ACHN (cell line): ENCODE measurements at places on chromosomes 5 and 9.
A peak's percentile ranks its signal among the peaks of the same experiment; 100 is the strongest.

GRCh38 chr5:73709536-73710129, 83.6 kb downstream of the ARHGEF28 start:
- DNase-seq: peak; percentile 22

- peak; percentile 31 for DNase-seq
Observed at GRCh38 chr5:160390787-160391696, 8.8 kb downstream of the FAM200C start.

- DNase-seq: peak; percentile 70
Observed at GRCh38 chr9:34437006-34437925, 21.1 kb downstream of the FAM219A start.

DNA sequence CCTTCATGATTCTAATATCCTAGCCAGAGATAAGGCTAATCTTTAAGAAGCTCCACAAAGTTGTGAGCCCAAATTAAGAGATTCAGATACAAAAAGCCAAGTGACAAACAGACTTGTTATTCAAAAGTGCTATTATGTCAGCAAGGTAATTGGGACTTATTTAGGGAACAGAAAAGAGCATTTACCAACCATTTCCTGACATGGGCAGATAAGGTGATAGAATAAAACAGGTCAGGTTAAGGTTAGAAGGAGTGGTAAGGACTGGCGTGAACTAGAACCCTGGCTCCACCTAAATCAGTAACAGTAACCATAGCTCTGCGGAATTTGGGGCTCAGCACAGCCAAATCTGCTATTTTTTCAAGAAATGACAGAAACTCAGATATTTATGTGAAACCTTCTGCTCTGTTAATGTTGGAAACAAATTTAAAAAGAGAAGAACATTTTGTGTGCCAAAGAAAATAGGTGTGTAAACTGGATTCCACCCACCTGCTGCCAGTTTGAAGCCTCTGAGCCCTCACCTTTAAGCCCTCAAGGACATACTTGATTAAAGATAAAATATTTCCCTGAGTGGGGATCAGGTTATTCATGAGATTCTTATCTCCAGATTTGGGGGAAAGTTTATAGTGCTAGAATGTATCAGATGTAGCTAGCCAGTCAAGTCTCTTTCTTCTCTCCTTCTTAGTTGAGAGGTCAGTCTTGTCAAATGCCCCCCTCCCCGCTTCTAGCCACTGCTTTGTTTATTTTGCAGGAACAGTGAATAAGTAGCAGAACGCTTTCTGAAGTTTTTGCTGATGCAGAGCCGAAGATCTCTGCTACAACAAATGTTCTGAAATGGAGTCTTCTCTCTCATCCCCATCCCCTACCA, 10.2 kb upstream of the ERMP1 start:
- DNase-seq: no peak

- DNase-seq: no peak
Observed at GRCh38 chr5:130743092-130743491, 422.0 kb downstream of the HINT1 start.

GRCh38 chr5:132253008-132253441, 4.5 kb upstream of the PDLIM4 start:
- no peak for DNase-seq

GRCh38 chr5:135443161-135443960, 3.8 kb downstream of the DCANP1 start:
- no peak for DNase-seq

DNA sequence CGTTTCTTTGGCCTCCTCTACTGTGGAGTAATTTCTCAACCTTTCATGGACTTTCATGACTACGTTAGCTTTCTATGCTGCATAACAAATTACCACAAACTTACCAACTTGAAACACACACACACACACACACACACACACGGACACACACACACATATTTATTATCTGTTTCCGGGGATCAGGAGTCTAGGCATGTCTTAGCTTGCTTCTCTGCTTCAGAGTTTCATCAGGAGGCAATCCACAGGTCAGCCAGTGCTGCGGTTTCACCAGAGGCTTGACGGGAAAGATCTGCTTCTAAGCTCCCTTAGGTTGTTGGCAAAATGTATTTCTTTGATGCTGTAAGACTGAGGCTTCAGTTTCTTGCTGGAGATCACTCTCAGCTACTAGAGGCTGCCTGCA, 59.0 kb upstream of the C9orf72 start:
- no peak for DNase-seq

DNA sequence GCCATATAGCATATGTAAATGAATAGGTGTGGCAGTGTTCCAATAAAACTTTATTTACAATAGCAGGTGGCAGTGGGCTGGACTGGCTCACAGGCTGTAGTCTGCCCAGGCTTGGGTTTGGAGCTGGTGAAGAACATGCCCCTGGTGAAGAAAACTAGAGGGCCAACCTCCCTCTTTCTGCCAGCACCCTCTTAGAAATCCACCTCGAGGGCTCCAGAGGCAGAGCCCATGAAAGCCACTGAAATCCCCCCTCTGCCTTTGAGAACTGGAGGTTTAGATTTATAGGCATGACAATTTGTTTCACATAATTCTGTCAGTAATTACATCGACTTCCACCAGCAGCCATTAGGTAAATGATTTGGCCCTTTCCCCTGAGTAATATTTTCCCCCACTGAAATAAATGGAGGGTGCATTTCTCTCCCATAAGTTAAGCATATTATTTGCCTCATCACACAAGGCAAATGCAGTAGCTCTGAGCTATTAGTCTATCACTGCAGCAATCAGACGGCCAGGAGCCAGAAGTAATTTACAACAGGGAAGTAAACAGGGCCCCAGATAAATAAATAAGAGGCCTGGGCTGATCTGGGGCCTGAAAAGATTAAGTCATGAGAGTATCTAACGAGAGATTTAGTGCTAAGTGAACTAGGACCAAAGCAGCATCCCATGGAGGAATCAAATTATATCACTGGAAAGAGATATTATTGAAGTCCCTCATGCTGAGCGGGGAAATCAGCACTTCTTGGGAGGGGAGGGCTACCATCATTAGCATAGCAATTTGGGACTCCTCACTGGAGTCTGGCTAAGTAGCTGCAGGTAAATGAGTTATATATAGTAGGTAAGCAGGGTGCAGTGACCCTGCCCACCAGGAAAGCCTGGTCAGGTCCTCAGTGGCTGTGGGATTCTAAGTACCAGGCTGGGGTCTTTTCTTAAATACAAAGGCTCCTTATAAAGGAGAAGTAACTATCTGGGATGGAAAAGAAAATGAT, 123.9 kb downstream of the SLIT3 start:
- DNase-seq: no peak

DNA sequence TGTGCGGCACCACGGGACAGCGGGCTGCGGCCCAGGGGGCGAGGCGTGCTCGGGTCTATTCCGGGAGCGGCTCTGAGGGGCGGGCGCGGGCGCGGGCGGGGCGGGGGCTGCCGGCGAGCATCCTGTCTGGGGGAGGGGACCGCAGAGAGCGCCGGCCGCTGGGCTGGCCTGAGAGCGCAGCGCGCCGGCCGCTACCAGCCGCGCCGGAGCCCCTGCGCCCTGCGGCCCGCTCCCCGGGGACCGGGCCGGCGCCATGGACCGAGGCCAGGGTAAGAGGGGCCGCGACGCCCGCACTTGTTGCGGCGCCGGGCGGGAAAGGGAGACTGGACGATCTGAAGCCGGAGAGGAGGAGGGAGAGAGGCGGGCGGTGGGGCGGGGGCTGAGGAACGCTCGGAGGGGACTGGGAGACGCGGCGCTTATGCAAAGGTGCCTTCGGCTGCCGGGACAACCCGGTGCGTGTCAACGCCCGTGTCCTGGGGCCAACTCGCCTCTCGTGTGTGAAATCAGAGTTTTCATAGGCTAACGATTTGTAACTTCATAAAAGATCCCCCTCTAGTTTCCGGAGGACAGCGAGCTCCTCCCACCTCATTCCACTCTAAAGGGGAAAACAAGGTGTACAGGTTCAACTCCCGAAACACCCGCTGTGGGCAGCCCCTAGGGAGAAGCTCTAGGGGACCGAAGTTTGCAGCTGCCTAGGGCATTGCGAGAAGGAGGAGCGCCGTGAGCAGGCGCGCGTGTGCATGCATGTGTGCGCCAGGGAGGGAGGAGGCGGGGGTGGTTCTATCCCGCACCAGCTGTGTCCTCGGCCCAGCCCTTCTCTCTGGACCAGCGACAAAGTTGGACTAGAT, at the start of gene AFAP1L1:
Gene AFAP1L1 (plus strand): TSS at position 144 of the 848 bp plus-strand sequence. CDS start 110 bp downstream, at position 254.
- DNase-seq: peak; percentile 51

DNA sequence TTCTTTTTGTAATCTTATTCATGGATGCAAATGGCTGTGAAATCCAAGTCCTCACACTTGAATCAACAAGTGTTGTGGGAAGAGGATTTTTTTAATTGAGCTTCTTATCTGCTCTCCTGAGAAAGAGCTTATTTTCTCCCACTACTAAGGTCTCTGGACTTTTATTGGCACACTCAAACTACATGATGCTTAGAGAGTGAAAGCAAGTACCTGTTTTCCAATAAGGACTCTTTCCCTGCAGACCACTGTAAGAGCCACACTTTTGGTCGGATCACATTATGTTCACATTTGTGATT, 546.4 kb upstream of the ARRDC3 start:
- DNase-seq: no peak

DNA sequence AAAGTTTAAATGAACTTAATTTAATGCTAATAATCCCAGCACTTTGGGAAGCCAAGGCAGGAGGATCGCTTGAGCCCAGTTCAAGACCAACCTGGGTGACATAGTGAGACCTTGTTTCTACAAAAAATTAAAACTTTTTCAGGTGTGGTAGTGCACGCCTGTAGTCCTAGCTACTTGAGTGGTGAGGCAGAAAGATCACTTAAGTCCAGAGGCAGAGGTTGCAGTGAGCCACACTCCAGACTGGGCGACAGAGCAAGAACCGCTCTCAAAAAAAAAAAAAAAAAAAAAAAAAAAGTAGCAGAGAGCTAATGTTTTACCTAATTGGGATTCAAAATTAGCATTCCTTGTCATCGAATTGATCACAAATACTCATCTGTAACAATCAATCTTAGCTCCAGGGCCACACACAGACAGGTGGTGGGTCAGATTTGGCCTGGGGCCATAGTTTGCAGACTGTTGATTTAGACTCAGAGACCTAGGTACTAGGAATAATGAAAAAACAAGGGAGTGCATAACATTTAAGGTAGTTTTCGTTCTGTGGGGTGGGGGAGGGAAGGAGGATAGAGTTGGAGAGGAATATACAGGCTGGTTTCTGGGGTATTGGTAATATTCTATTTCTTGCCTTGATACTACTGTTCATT, 21.4 kb downstream of the HSDL2 start:
- no peak for DNase-seq

- DNase-seq: no peak
Observed at GRCh38 chr5:143207058-143207457, 196.4 kb downstream of the NR3C1 start.

DNA sequence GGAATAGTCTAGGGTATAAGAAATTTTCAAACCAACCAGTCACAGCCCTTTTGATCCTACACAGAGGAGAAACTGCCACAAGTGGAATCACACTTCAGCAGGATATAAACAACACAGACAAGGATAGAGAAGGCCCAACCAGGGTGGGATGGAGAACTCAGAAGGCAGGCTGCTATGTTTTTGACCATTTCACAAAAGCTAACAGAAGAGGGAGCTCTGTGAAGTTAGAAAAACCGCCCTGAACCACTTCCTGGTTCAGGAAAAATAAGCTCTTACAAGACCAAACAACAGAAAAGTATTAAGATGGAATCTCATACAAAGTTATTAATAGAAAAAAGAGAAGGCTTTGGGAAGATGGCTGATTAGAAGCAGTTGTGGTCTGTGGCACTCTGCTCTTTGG, 960 bp upstream of the IFNB1 start:
- no peak for DNase-seq

DNA sequence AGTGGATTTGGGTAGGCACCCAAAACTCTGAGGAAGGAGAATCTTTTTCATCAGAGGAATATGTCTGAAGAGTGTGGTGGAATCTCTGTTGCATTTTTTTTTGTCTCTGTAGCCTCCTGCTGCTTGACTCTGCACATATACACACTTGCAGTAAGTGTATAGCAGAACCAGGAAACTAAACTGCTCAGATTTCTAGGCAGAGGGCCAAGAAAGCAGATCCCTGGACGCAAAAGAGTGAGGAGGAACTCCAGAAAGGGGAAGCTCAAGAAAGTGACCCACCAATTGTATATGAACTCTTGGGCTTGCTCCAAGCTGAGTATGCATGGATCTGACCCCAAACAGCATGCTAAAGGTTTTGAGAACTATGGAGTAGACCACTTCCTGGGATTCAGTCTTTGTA, 181.8 kb downstream of the GADD45G start:
- DNase-seq: no peak

DNA sequence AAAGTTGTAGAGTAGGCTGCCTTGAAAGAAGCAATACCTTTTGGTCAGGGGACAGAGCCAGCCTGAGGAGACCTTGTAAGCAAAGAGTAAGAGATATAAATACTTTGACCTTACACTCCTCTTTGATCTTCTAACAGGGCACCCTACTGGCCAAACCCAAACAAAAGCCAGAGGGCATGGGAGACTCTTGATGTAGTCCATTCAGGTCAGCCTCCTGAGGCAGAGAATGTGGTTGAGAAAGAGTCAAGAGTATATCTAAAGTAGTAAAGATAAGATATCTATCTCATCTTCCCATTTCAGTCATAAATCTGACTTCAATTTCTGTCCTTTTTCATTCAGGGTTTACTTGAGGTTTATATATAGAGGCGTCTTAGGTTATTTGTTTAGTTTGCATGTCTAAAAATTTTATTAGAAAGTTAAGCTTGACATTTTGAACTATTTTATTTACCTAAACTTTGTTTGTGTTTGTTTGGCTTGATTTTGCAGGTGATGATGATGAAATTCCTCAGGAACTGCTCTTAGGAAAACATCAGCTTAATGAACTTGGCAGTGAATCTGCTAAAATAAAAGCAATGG, 125.7 kb downstream of the NIPBL start:
- DNase-seq: no peak

DNA sequence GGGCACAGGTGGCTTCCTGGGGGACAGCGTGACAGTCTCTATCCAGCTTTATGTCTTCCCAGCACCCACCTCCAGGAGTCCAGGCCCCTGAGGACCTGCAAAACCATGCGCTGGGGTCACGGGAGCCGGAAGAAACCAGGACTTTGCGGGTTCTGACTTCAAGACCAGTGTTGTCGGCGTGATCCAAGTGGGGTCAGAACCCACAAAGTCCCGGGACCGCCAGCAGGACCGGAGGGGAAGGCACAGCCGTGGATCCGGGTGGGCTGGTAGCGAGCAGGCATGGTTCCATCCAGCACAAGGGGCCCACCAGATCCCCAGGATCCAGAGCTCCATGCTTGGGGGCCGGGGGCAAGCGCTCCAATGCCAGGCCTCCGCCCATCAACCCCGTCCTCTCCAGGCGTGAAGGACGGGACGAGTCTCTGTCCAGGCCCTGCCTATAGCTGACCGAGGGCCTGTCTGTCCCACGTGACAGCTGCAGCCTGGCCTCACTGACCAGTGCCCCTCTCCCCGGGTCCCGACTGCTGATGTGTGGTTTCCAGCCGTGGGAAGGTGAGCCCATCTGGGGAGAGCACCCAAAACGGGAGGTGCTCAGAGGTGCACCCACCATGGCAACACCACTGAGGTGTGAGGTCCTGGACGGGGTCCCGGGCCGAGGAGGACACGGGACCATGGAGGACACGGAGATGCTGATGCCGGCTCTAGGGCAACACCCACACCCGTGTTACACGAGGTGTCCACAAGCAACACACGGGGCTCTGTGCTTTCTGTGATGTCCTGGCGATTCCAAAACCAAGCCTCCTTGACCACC, 48.9 kb downstream of the SLC12A7 start:
- DNase-seq: no peak

- DNase-seq: no peak
Observed at GRCh38 chr5:6159832-6160430, 218.4 kb downstream of the MED10 start.

- peak; percentile 55 for DNase-seq
Observed at GRCh38 chr9:17116400-17116837, 18.4 kb upstream of the CNTLN start.
